Thoracic aorta endothelial cell (primary cell): ENCODE measurements at places on chromosomes 4 and X. TPM values are rescaled to one million over a fixed set of nuclear protein-coding genes. Genes with fewer than 3 reads are reported as not detected.

Gene CXCL11
- total RNA-seq: 0.66 and 1.1 TPM in 2 replicates

Gene REELD1
- total RNA-seq: 0.07 TPM in 1 of 2 replicates, not detected in the other

Gene GUCY1A1
- 0.13 and 2.4 TPM in 2 replicates for total RNA-seq

Gene MAGEE2
- total RNA-seq: not detected in 2 replicates

Gene NSG1
- 1.1 and 30.6 TPM in 2 replicates for total RNA-seq

Gene MAGEA4
- total RNA-seq: not detected in 2 replicates

Gene CXCL13
- total RNA-seq: not detected in 2 replicates

Gene RGN
- 1.1 and 1.9 TPM in 2 replicates for total RNA-seq

Gene ASB5
- not detected in 2 replicates for total RNA-seq

Gene ADH1B
- 0.14 TPM in 1 of 2 replicates, not detected in the other for total RNA-seq

Gene SULT1B1
- total RNA-seq: 150 and 219 TPM in 2 replicates

Gene DLG3
- total RNA-seq: 1.6 and 2.4 TPM in 2 replicates

Gene CRMP1
- total RNA-seq: 0.53 TPM in 1 of 2 replicates, not detected in the other

Gene EMCN
- 17.3 and 94.7 TPM in 2 replicates for total RNA-seq

Gene BRS3
- total RNA-seq: not detected in 2 replicates

Gene GABRQ
- not detected in 2 replicates for total RNA-seq

Gene ADGRG4
- total RNA-seq: under 0.01 TPM in 1 of 2 replicates, not detected in the other

Gene ITM2A
- 40.1 and 57.7 TPM in 2 replicates for total RNA-seq

Gene MAGEA2
- not detected in 2 replicates for total RNA-seq

Gene GJB1
- total RNA-seq: not detected in 2 replicates

Gene PF4V1
- total RNA-seq: 0.80 TPM in 1 of 2 replicates, not detected in the other

Gene LANCL3
- total RNA-seq: 0.93 and 1.6 TPM in 2 replicates

Gene PABPC4L
- total RNA-seq: 0.27 and 0.65 TPM in 2 replicates

Gene MAGEA9B
- total RNA-seq: not detected in 2 replicates

Gene SPATA4
- total RNA-seq: under 0.01 and 0.22 TPM in 2 replicates

Gene SSX2
- not detected in 2 replicates for total RNA-seq

Gene SERPINA7
- total RNA-seq: not detected in 2 replicates

Gene DMRTC1B
- total RNA-seq: not detected in 2 replicates

Gene DIPK2B
- total RNA-seq: 3.3 and 39.3 TPM in 2 replicates

Gene PGAM4
- total RNA-seq: not detected in 2 replicates

Gene CENPVL1
- total RNA-seq: not detected in 2 replicates

Gene TDO2
- not detected in 2 replicates for total RNA-seq

Gene PNMA6A
- total RNA-seq: 0.40 and 0.93 TPM in 2 replicates

Gene CT45A10
- not detected in 2 replicates for total RNA-seq

Gene STPG2
- 0.13 TPM in 1 of 2 replicates, not detected in the other for total RNA-seq
